ENCODE measurements at places on chromosomes 7 and 10.

- DNase-seq: no peak
These were observed 168.2 kb downstream of the DPY19L1 start for GRCh38 chr7:34869057-34869456.

DNA sequence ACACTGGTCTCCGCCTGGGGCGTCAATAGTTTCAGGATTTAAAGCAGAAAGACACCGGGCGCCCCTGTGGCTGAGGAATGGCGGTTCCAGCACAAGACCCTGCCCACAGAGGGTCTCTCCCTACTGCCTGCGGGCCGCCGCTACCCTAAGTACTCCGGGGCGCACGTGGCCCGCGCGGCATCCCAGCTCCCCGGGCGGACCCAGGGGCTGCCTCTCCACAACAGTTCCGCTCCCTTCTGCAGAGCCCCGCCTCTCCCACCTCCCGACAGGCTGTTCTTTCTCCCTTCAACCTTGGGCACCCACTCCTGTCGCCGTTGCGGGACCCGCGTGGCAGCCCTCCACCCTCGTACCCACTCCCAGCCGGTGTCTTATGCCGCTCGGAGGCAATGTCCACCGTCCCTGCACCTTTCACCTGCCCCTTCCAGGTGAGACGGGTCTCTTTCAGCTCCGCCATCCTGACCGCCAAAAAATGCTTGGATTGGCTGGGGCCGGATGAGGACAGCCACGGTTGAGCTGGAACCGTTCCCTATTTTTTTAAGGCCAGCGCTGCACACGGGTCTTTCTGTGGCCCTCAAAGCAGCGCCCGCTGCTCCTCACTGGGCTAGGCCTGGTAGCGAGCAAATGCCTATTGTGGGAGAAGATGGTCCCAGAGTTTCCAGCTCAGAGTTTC is 1.6 kb upstream of the NKX2-3 start:
- DNase-seq: no peak

DNA sequence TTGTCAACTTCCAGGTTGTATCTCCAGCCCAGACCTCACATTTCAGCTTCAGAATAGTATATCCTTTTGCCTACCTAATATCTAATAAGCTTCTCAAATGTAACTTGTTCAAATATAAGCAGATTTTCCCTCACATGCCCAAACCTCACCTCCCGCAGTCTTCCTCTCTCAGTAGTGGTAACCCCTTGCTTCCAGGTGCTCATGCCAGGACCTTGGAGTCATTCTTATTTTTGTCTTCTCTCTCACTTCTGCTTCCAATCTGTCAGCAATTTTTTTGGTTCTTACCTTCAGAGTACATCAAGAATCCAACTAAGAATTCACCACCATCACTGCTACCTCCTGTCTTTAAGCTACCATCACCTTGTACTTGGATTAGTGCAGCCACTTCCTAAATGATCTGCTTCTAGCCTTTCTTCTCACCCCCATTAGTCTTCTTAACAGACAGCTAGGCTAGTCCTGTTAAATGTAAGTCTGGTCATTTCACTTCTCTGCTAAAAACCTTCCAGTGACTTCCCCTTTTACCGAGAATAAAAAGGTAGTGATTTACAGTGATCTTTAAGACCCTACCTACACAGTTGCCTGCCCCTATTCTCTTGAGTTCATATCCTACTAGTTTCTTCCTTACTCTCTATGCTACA is 14.0 kb downstream of the ANKIB1 start:
- no peak for DNase-seq

DNA sequence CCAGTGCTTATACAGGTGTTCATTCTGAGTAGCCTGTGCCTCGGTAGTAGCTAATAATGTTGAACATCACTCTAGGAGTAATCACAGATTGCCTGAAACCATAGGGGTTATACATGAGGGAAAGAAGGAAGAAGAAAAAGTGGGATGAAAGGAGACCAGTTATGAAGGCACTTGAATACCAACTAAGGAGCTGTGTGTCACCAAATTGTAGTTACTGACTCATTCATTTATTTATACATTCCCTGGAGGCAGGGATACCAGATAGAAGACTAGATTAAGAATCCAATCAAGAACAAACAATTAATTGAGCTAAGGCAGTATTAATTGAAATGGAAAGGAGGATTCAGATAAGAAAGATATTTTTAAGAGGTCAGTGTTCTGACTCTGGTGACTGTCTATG is 129.6 kb upstream of the PRPS1L1 start:
- no peak for DNase-seq

DNA sequence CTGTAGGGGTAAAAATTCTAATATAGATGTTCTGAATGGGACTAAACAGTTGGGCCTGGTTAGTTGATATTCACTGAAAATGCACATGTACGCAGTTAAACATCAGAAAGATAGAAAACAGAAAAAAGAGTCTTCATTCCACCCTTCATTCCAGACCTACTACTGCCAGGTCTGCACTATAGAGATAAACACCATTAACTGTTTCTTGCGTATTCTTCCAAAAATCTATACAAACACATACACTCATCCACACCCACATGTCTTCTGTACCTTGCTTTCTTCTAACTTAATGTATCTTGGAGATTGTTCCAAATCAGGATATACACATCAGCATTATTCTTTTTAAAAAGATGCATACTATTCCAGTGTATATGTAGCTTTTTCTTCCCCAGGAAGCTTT is 13.9 kb upstream of the CLEC2L start:
- no peak for DNase-seq

- no peak for DNase-seq
These were observed 179.1 kb downstream of the ZMYND11 start for GRCh38 chr10:314381-314780.

DNA sequence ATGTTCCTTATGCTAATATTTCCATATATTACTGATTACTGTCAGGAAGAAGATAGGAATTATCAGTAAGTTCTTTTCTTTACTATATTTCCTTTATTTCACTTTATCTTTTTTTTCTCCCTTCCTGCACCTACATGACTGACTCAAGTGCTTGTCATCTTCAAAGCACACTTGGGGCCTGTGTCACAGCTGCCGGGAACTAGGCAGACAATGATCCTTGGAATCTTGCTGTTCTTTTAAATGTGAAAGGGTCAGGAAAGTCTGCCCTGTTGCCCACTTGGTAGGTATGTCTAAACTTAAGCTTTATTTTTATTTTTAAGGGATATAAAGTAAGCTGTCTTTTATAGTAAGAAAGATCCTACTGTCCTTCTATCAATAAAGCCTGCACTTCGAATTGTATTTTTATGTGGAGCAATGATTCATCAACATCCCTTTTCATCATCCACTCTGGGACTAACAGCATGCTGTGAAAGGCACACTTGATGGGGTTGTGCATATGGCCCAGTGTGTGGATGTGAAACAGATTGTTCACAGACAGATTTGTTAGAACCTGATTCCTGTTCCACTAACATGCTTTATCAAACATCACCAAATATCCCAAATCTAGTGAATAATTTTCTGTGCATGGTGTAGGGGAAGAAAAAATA is 556.9 kb downstream of the DNAJB9 start:
- no peak for DNase-seq

GRCh38 chr10:75226095-75226494 is 9.7 kb downstream of the COMTD1 start:
- DNase-seq: no peak

GRCh38 chr7:137820156-137820555 is 26.6 kb downstream of the DGKI start:
- DNase-seq: no peak

- DNase-seq: no peak
These were observed 47.4 kb downstream of the PPIF start for GRCh38 chr10:79394664-79395063.

DNA sequence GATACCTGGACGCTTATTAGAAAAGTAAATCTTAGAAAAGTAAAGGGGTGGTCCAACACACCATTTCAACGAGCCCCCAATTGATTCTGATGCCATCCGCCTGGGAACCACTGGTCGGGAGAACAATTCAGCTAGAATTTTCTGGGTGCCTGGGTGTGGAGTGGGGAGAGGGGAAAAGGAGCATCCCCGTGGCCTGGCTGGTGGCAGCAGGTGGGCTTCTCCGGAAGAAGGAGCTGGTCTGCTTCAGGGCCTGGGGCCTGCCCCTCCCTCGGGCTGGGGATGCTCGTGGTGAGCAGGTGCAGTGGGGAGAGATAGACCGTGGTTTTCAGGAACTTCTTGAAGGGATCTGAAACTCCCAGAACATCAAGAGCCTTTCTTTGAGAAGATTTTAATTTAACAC is 39.9 kb upstream of the DUSP5 start:
- no peak for DNase-seq

DNA sequence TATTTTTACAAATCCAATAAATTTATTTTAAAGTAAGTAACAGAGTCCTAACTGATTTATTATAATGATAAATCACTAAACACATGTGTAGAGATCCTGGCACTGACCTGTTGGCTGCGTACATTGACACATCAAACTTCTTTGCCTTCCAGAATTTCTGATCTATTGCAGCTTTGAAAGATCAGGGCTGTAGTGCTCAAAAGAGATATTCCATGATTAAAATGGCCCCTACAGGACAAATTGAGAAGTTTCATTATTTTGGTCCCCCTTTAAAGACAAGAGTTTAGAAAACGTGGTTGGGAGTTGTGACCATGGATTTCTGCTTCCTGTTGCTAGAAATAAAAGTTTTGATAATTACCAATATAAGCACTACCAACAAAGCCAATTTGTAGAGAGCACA is 87.7 kb upstream of the PDK4 start:
- no peak for DNase-seq

DNA sequence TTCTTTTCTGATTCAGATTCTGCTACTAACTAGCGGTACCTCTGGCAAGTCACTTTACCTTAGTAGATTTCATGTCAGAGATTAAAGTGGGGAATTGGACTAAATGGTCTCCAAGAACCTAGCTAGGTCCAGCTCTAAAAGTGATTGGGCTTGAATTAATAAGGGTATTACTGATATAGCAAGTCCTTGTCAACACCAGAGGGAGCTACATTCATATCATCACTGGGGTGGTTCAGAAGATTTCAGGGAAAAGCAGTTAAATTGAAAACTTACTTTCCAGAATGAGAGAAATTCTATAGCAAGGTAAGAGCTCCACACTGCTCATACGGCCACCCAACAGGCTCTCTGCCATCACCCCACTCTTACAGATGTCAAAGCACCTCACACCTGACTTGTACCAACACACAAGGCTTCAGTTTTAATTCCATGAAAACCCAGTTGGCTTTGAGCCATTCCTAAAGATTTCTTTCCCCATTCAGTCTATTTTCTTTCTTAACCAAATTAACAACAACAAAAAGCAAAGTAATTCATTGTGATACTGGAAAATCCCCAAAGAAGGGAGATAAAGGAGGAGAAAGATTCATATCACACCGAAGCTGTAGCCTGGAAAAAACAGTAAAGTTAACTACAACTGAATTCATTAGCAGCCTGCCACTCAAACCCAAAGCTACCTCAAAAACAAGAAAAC is 38.0 kb upstream of the SPOCK2 start:
- no peak for DNase-seq

GRCh38 chr7:142481548-142481947 is 223.7 kb upstream of the PRSS58 start:
- DNase-seq: no peak

DNA sequence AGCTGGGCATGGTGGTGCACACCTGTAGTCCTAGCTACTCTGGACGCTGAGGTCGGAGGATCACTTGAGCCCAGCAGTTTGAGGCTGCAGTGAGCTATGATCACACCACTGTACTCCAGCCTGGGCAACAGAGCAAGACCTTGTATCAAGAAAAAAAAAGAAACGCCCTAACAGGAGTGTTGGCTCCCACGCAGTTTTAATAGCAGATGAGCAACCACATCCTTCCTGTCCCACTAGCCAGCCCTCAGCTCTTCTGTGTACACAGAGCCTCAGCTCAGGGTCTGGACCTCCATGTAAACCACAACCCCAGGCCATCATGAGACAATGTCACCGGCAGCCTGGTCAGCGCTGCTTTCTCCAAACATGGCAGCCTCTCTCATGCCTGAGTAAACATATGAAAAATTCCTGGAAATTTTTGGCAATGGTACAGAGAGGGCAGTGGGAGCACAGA is 108.2 kb downstream of the PIP4K2A start:
- no peak for DNase-seq

DNA sequence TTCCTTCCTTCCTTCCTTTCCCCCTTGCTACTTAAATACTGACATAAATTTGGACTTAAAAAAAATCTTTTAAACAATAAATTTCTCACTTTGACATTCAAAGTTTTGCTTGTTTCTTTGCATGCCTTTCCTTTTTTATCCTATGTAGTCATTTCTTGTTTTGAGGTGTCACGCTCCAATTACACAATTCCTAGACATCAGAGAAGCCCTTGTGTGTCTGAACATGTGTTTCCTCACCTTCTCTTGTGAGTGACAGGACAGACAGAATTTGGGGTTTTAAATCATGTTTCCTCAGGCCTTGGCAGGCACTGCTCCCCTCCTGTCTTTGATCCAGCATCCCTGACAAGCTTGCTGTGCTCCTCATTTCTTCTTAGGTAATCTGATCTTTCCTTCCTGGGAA is 91.3 kb downstream of the CYTH3 start:
- no peak for DNase-seq

DNA sequence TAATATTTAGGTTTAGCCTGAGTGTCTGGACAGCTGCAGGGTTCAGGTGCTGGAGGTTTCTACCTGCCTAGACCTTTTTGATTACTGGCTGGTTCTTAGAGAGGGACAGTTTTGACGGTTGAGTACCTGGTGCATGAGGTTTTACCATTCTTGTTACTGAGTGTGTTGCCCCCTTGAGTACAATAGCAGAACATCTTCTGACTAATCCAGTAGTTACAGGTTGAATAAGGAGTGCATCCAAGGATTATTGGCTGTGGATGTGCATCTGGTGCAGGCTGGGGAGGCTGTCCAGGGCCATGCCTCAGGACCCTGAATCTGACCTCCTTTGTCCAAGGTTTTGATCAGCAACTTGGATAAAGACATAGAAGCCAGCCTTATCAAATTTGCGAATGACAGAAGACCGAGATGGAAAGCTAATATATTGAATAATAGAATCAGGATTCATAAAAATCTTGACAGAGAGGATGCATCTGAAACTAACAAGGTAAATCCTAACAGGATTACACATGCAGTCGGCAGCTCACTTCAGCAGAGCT is 23.1 kb downstream of the PLPP4 start:
- DNase-seq: no peak

GRCh38 chr10:132482090-132482800 is 55.3 kb upstream of the INPP5A start:
- DNase-seq: no peak

DNA sequence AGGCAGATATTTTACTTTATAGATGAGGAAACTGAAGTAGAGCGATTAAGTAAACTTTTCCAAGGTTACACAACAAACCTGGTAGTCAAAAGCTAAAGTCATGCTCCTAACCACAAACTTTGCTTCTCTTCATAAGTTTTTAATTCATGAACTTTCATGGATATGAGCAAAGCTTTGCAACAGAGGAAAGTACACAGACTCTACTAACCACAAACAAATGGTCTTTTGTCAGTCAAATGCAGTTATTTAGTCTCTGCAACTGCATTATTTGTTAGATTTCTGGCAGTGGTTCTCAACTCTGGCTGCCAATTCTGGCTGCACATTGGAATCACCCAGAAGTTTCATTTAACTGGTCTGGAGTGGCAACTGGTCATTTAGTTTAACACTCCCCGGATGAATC is 140.6 kb upstream of the TMEM168 start:
- DNase-seq: no peak

- no peak for DNase-seq
These were observed 48.6 kb downstream of the ITGB1 start for GRCh38 chr10:32909456-32909855.

GRCh38 chr7:17530244-17530643 is 231.8 kb downstream of the AHR start:
- no peak for DNase-seq

GRCh38 chr10:126640401-126640800 is 30.1 kb downstream of the C10orf90 start:
- no peak for DNase-seq

GRCh38 chr10:79324032-79324695 is 23.1 kb upstream of the PPIF start:
- no peak for DNase-seq

- no peak for DNase-seq
These were observed 53.0 kb downstream of the CTBP2 start for GRCh38 chr10:125107166-125107949.

Measured in stimulated activated CD4-positive, alpha-beta T cell treated with anti-CD3 and anti-CD28 coated beads, Interleukin-15, amount 100 ng/mL, for 48 hours (primary cell).